Hair follicular keratinocyte (primary cell): ENCODE measurements at places on chromosomes 1 and 21. TPM values are rescaled to one million over a fixed set of nuclear protein-coding genes. Genes with fewer than 3 reads are reported as not detected.

Gene CFHR1
- not detected in 2 replicates for total RNA-seq

Gene HMGB4
- total RNA-seq: not detected in 2 replicates

Gene C1orf56
- 0.94 and 1.7 TPM in 2 replicates for total RNA-seq

Gene CYP4X1
- total RNA-seq: not detected in 2 replicates

Gene SMCP
- not detected in 2 replicates for total RNA-seq

Gene DNALI1
- total RNA-seq: 0.04 and 0.23 TPM in 2 replicates

Gene AVPR1B
- total RNA-seq: not detected in 2 replicates

Gene TRIM67
- total RNA-seq: not detected in 2 replicates

Gene TNFSF4
- 0.15 and 0.62 TPM in 2 replicates for total RNA-seq

Gene NCDN
- total RNA-seq: 13.0 and 14.2 TPM in 2 replicates

Gene HAX1
- total RNA-seq: 152 and 174 TPM in 2 replicates

Gene ACTN2
- not detected in 2 replicates for total RNA-seq

Gene PDZK1
- 0.23 and 0.39 TPM in 2 replicates for total RNA-seq

Gene TCP10L
- not detected in 2 replicates for total RNA-seq

Gene CELA3B
- total RNA-seq: not detected in 2 replicates

Gene SPRR3
- total RNA-seq: 0.61 and 0.70 TPM in 2 replicates

Gene RNF207
- 3.3 and 6.6 TPM in 2 replicates for total RNA-seq

Gene KRTAP19-1
- not detected in 2 replicates for total RNA-seq

Gene PGLYRP4
- total RNA-seq: 0.30 and 0.55 TPM in 2 replicates

Gene MIXL1
- not detected in 2 replicates for total RNA-seq

Gene LORICRIN
- not detected in 2 replicates for total RNA-seq

Gene MRPS6
- 18.7 and 34.2 TPM in 2 replicates for total RNA-seq

Gene ELAPOR1
- 0.16 TPM in 1 of 2 replicates, not detected in the other for total RNA-seq

Gene NHLH1
- not detected in 2 replicates for total RNA-seq

Gene ADORA1
- 0.31 TPM in 1 of 2 replicates, not detected in the other for total RNA-seq

Gene CENPL
- total RNA-seq: 10.9 and 14.5 TPM in 2 replicates

Gene AIM2
- total RNA-seq: not detected in 2 replicates

Gene TAL1
- total RNA-seq: not detected in 2 replicates

Gene MCOLN2
- total RNA-seq: 2.0 and 2.9 TPM in 2 replicates

Gene ACKR1
- total RNA-seq: not detected in 2 replicates

Gene C1orf226
- total RNA-seq: 0.08 and 0.34 TPM in 2 replicates

Gene ASAP3
- 12.2 and 20.3 TPM in 2 replicates for total RNA-seq

Gene TINAGL1
- 389 and 539 TPM in 2 replicates for total RNA-seq

Gene TRNP1
- total RNA-seq: 94.1 and 133 TPM in 2 replicates

Gene UBL4B
- not detected in 2 replicates for total RNA-seq

Gene XKR8
- total RNA-seq: 2.9 and 4.7 TPM in 2 replicates

Gene H6PD
- 5.7 and 16.1 TPM in 2 replicates for total RNA-seq

Gene NUF2
- 6.6 and 26.8 TPM in 2 replicates for total RNA-seq

Gene DIRAS3
- total RNA-seq: not detected in 2 replicates

Gene PLA2G2C
- not detected in 2 replicates for total RNA-seq
